ENCODE measurements at places on chromosomes 3 and 15.

DNA sequence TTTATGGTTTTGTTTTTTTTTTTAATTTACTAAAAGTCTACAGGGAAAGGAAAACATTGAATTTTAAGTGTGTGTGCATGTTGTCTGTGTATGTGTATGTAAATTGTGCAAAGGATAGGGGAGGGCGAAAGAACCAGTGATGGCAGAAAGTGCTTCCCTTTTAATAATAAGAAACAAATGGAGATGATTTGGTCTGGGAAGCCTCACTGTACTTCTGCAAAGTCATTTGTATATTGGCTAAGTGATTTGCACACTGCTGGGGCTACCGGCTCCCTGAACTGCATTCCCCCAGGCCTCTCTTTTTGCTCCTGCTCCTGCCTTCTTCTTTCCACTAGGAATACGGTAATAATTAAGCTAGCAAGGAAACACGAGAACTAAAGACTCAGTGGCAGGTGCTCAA lies 101.2 kb downstream of the CD47 start:
- DNase-seq: no peak

GRCh38 chr15:34721802-34722438 lies 32.9 kb downstream of the GJD2 start:
- DNase-seq: no peak

GRCh38 chr3:9248522-9249271 lies 749 bp downstream of the SRGAP3 start:
- DNase-seq: no peak

GRCh38 chr15:79004336-79004735 lies 59.5 kb upstream of the CTSH start:
- no peak for DNase-seq

GRCh38 chr3:64398006-64398405 lies 172.7 kb upstream of the PRICKLE2 start:
- DNase-seq: no peak

DNA sequence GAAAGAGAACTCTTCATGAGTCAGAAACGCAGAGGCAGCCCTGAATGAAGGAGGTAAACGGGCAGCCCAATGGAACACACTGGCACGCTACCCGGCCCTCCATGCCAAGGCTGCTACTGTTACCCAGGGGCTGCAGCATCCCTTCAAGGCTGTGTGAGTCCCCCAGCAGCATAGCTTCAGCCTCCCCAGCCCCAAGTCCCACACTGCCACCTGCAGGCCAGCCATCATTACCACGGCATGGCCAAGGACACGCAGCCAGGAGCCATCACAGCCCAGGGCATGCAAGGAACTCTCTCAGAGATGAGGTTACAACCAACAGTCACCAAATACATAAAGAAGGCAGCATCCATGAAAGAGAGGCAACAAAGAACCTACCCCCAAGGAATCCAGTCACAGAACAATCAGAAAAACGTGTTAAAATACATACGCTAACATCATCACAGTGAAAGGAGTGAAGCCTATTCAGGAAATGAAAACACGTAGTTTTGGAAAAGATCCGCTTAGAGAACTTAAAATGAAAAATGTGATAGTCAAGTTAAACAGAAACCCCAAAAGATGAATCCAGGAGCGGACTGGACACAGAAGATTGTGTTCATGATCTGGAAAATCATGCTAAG lies 22.4 kb downstream of the PLA2G4F start:
- DNase-seq: peak; percentile 75

DNA sequence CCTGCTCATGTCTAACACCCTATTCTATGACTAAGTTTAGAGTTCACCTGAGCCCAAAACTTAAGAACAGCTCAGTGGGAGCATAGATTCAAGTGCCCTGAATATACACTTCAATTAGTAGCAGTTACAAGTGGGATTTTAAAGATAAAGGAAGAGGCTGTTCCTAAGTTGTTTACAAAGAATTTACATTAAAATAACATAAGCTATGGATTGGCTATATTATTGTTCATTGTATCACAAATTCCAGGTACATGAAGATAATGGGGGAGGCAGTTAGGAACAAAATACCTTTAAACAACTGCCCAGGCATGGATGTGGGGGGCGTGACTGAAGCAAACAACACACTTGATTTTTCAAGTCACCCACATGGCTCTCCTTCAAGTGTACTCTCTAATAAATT lies 52.7 kb downstream of the ROPN1B start:
- DNase-seq: no peak

- peak; percentile 88 for DNase-seq
These were observed 12.4 kb upstream of the RAB11A start for GRCh38 chr15:65856821-65857455.

DNA sequence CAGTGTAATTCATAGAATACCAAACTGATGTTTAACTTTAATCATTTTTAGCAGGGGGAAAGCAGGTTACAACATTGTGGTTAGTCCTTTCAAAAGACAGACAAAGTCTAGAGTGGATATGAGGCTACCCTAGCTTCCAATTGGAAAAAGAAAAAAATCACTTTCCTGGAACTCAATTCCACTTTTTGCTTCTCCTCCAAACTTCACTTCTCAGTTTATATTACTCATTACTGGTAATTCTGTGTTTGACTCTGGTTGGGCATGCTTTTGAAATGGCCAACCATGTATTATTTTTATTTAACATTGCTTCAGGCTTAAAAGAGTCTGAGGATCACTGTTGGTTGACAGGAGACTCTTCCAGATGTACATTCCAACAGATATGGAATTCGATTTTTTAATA lies 84.8 kb downstream of the RAP2B start:
- DNase-seq: no peak

- no peak for DNase-seq
These were observed 64.5 kb downstream of the KLHL25 start for GRCh38 chr15:85730001-85730820.

DNA sequence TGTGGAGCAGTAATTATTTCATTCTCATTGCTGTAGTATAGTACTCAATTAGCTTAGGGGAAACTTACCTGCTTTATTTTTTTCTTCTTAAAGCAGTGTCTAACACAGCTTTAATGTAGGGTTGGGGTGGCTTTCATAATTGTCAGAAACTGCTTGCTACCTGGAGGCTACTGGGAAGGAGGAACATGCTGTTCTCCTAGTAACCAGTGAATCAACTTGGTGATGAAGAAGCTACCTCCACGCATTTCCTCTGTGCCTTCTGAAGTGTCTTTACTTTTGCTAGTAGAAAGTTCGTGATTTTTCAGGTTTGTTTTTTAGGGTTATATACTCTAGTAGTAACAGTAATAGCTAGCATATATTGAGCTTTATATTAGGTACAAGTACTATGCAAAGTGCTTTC lies 11.5 kb downstream of the FEM1B start:
- no peak for DNase-seq

DNA sequence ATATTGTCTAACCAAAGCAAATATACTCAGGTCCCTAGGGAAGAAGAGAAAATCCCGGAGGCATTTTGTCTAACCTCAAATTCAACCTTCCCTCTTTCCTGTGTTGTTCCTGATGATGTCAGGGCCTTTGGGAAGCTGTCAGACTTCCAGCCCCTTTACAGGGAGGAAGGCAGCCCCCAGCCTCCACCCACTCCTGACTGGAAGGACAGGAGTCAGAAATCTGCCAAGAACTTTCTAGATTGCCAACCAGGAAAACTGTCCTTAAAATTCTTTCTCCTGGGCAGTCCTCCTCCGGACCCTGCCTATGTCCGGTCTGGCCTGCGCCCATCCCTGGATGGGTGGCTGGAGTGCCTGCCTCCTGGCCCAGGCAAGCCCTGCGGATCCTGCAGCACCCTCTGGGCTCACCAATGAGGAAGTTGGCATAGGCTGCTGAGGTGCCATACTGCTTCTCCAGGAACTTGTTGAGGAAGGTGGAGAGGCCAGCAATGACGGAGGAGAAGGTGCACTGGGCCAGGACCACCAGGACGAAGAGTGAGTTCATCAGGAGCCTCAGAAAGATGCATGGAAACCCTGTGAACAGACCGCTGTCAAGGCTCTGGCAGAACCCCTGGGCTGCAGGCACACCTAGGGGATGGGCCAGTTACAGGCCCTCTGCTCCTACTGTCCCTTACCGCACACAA lies 52.6 kb upstream of the RAB6B start:
- no peak for DNase-seq

GRCh38 chr15:65777053-65777452 lies 15.0 kb downstream of the DENND4A start:
- no peak for DNase-seq

- DNase-seq: no peak
These were observed 9.2 kb upstream of the EPB42 start for GRCh38 chr15:43229977-43230376.

DNA sequence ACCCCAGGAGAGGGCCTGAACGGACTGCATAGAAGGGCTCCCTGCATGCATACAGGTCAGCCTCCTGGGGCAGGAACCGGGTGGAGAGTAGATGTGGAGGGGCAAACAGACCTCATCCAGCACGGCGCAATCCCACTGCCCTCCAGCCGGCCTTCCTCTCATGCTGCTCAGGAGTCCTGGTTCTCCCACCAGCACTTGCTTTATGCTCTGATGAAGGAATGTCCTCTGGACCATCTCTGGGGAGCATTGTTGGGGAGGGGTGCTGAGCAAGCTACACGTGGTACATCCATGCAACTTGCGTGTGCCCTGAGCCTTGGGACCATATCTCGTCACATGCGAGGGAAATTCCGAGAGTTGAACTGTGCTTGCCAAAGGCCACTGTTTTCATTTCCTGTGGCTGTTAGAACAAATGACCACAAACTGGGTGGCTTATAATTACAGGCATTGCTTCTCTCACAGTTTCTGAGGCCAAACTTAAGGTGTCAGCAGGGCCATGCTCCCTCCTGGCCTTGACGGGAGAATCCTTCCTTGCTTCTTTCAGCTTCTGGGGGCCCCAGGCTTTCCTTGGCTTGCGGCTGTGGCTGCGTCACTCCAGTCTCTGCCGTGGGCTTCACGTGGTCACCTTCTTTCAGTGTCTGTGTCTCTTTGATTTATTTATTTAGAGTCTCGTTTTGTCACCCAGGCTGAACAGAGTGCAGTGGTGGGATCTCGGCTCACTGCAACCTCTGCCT lies 12.2 kb downstream of the SELENOS start:
- DNase-seq: no peak

DNA sequence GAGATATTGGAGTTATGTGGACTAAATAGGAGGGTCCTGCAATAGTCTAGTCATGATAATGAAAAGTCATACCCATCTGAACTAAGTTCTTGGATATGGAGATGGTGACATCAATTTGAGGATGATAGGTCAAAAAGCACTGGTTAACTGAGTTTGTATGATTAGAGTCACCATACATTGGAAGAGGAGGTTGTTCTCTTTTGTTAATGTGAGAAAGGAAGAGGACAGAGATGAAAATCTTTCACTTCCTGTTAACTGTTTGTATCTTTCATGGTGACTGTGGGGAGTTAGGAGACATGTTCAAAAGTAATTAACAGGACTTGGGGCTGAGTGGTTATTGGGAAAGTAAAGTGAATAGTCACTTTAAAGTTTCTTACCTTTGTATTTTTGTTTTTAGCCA lies 11.1 kb downstream of the TMEM62 start:
- no peak for DNase-seq

DNA sequence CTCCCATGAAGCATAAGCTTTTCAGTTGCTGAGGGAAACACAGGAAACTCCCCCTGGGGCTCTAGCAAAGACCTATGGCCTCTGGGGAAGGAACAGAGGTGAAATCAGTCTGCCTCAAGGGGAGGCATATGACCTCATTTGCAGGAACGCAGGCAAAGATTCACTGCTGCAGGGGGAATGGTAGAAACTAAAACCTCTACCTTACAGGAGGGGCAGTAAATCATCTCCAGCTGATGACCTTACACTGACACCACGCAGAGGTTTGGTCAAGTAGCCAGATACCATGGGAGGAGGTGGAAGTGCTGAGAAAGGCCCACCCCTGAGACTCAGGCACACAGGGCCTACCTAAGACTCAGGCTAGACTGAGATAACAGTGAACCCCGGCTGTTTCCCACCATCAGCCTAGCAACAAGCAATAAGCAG lies 81.1 kb downstream of the RAD18 start:
- no peak for DNase-seq

DNA sequence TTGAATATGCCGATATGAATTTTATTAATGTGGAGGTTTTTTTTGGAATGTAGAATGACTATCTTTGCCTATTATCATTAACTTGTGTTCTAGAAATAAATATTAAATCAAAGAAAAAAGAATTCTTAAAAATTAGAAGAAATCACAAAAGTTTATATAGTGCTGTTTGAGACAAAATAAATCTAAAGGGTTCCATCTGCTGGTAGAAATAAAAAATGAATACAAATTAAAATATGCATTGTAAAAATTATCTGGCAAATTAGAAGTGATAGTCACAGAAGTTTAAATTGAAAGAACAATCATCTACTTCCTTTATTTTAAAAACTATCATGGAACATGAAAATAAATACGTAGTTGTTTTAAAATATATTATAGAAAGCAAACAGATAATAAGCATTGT lies 22.7 kb upstream of the ZBTB20 start:
- DNase-seq: no peak

DNA sequence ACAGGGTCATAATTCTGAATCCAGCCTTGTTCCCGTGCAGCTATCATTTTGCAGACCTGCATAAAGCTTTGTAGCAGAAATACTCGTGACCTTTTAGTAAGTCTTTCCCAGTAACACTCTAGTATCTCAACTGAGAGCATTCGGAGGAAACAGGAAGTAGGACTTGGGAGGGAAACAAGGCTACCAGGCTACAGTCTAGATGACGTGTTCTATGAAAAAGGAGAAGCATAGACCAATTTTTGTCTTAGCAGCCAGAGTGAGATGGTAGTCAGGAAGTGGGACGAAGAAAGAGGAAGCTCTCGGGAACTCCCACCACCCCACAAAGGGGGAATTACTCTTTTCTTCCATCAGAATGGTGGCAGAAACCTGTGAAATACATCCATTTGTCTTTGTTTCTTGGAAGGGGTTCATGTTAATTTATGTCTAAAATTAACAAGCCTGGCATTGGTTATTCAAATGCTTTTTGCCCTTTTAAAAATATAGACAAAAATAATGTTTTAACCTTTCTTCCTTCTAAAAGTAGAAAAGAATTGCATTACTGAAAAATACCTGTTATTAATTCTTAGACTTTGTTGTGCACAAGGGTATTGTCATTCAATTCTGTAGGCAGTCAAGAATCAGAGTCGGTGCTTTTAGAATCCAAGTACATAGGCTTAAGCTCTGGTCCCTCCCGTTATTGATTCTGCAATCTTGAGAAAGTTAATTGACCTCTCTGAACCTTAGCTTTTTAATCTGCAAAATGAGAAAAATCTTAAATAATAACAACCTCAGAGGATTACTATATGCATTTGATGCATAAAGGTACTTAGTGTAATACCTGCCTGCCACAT lies 1.6 kb upstream of the SUCNR1 start:
- no peak for DNase-seq

GRCh38 chr15:89809093-89809786 lies 5.4 kb downstream of the ANPEP start:
- no peak for DNase-seq

- no peak for DNase-seq
These were observed 725.4 kb upstream of the DPPA4 start for GRCh38 chr3:110062716-110063115.

GRCh38 chr15:97893967-97894366 lies 66.5 kb upstream of the ARRDC4 start:
- no peak for DNase-seq

- no peak for DNase-seq
These were observed 13.0 kb upstream of the SLC30A4 start for GRCh38 chr15:45535486-45536042.

Data from activated CD8-positive, alpha-beta memory T cell treated with anti-CD3 and anti-CD28 coated beads for 24 hours (primary cell).